Thymus (tissue), 14 donors: ENCODE measurements at places on chromosomes 2 and 18. TPM values are rescaled to one million over a fixed set of nuclear protein-coding genes. Genes with fewer than 3 reads are reported as not detected.

MC4R gene
- 0.33 TPM for total RNA-seq

SRD5A2 gene
- total RNA-seq, result 0.28 TPM

SLC19A3 gene
- 0.57 TPM for total RNA-seq

- H3K27ac ChIP-seq, result no peak overlapping the region
- no peaks in the 10 kb centered on the region for H3K4me1 ChIP-seq
- H3K36me3 ChIP-seq, result no peaks in the 10 kb centered on the region
- DNase-seq, result no peak
These were observed 44.3 kb upstream of the ZDBF2 start for GRCh38 chr2:206230060-206230762.

GRCh38 chr18:36589857-36590543 lies 238.8 kb downstream of the TPGS2 start:
- H3K27ac ChIP-seq, result peak overlapping the region; percentile 37
- H3K36me3 ChIP-seq, result no peaks in the 10 kb centered on the region
- H3K27me3 ChIP-seq, result no peaks in the 10 kb centered on the region
- H3K4me1 ChIP-seq, result no peaks in the 10 kb centered on the region

ARID5A gene
- total RNA-seq, result 18.9 TPM

NETO1 gene
- 0.33 TPM for total RNA-seq

- H3K4me3 ChIP-seq, result no peak overlapping the region
- H3K27ac ChIP-seq, result no peak overlapping the region
- no peak for DNase-seq
- no peaks in the 10 kb centered on the region for H3K36me3 ChIP-seq
- H3K27me3 ChIP-seq, result no peaks in the 10 kb centered on the region
- H3K4me1 ChIP-seq, result no peaks in the 10 kb centered on the region
These were observed 13.8 kb upstream of the DSC3 start for GRCh38 chr18:31056296-31056695.

DNA sequence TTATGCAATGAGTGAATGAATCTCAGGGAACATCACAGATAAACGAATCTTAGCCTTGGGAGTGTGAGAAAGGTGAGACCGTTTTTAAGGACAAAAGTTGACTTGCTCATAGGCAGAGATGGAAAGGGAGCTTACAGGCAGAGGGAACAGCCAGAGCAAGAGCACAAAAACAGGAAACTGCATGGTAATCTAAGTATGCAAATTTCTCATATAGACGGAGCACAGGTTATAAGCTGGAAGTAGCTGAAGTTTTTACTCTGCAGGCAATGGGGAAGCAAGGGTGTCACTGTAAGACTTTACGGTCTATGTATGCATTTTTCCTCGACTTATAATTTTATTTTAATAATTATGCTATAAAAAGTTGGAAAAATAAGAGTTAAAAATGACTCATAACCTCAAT lies 44.8 kb upstream of the STRN start:
- DNase-seq, result no peak
- H3K27ac ChIP-seq, result no peak overlapping the region
- peaks cover 2% of the 10 kb centered on the region for H3K4me1 ChIP-seq
- H3K36me3 ChIP-seq, result peaks cover 12% of the 10 kb centered on the region
- no peak overlapping the region for H3K4me3 ChIP-seq

DNA sequence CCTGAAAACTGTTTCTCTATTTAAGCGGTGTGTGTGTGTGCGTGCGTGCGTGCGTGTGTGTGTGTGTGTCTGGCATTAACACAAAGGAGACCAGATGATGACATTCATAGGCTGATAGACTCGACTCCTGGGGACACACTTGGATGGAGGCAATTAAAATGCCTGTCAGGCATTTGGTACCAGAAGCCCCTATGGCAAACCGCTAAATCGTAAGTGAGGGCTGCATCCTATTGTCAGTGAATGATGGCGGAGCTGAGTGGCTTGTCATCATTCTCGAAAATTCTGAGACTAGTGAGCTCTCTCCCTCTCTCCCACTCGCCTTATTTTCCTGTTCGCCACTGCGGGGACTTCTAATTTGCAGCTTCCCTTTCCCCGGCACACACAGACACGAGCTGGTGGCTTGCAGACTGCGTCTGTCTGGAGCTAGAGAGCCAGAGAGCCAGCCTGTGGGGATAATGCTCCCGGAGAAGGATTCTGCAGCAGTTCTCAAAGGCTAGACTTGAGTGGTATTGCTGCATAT lies 155.4 kb downstream of the MAP2 start:
- peak overlapping the region; percentile 3 for H3K4me3 ChIP-seq
- no peaks in the 10 kb centered on the region for H3K27me3 ChIP-seq
- H3K27ac ChIP-seq, result no peak overlapping the region
- DNase-seq, result no peak
- H3K4me1 ChIP-seq, result no peaks in the 10 kb centered on the region

DNA sequence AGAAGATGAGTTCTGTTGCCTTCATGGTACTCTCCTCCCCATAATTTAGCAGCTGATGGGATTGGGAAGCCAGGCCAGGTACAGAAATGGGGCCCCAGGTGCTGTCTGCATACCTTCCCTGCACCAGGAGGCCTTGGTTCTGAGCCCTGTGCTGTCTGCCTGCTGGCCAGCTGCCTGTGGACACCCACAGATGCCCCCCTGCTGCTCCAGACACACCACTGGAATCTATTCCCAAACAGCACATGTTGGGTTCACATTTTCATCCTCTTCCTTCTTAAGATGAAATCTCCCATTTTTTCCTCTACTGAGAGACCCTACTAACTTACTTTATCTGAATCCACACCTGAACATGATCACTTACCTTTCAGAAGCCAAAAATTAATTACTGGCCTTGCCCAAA lies 152.0 kb upstream of the CCDC68 start:
- H3K27ac ChIP-seq, result no peak overlapping the region
- no peak overlapping the region for H3K4me3 ChIP-seq
- no peak for DNase-seq
- H3K36me3 ChIP-seq, result no peaks in the 10 kb centered on the region
- no peaks in the 10 kb centered on the region for H3K4me1 ChIP-seq
- H3K27me3 ChIP-seq, result no peaks in the 10 kb centered on the region

DNA sequence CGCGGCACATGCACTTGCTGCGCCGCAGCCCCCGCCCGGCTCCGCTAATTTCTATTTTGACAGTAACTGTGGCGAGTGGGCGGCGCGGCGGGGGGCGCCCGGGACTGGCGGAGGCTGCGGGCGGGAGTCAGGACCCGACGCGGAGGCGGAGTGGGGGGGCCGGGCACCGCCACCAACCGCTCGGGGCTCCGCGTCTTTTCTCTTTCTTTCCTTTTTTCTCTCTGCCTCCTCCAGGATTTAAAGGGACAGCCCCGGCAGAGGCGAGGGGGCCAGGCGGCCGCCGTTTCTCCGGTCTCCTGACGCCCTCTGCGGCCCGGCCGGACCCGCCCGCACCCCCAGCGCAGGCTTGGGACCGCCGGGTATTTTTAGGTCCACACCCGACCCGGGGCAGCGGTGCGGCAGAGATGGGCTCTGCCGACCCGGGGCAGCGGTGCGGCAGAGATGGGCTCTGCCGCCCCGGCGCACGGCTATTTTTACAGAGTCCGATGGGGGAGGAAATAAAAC lies 460 bp upstream of the ZBTB7C start:
- H3K36me3 ChIP-seq, result no peaks in the 10 kb centered on the region
- peak overlapping the region; percentile 34 for H3K4me3 ChIP-seq
- H3K4me1 ChIP-seq, result peaks cover 5% of the 10 kb centered on the region
- H3K27me3 ChIP-seq, result peaks cover 65% of the 10 kb centered on the region

DNA sequence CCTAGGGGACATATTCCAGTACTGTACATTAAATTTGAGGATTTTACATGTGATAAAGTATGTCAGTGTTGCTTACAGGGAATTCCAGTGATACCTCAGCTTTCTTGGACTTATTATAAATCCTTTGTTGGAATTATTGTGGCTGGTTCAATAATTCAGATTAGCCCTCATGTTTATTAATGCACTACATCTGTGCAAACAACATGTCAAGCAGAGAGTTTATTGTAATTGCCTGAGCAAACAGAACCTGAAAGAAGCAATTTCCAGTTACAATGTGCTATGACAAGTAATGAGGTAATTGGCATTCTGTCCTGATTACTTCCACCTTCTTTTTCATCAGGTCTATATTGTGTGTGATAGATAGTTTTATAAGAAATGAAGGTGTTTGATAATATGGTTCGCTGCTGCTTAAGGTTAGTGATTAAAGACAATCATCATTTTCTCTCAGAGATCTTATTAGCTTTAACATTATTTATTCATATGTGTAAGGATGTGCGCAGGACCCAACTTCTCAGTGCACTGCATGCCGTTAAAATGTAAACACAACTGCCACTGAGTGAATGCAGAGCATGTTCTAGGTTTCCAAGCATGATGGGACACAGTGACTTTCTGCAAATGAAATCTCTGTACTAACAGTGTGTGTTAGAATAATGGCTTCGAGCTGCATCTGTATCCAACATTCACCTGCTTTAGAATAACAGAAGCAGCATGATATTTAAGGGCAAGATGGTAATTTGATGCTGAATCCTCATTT lies 973.7 kb upstream of the POU3F3 start:
- H3K36me3 ChIP-seq, result no peaks in the 10 kb centered on the region
- H3K4me3 ChIP-seq, result no peak overlapping the region
- no peaks in the 10 kb centered on the region for H3K27me3 ChIP-seq
- H3K4me1 ChIP-seq, result no peaks in the 10 kb centered on the region
- no peak for DNase-seq

DNA sequence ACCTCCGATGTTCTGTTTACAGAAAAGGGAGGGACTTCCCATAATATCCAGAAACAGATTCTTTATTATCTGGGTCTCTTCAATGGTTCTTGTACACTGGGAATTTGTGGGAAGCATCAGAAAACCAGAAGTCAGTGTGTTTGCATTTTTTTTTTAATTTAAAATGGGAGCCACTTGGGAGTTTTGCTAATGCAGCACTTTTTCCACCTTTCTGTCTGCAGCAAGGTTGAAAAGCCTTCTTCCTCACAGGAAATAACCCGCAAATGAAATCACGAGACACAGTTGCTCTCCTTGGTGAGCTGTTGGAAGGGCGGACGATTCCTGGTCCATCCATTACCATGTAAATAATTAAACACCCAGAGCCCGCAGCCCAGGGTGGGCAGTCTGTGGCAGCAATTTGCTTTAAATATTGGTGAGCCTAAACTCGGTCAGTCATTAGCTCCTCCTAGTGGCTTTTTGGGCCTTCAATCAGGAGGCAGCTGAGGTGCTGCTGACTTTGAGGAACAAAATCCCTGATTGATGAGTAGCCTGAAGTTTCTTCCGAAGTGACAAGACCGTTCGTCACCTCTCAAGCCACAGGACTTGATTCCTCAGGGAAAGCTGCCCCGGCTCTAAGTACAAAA lies 471.5 kb downstream of the EPHA4 start:
- no peak for DNase-seq
- no peak overlapping the region for H3K27ac ChIP-seq
- no peak overlapping the region for H3K4me3 ChIP-seq

GRCh38 chr2:110766291-110766690 lies 33.9 kb downstream of the ACOXL start:
- no peaks in the 10 kb centered on the region for H3K27me3 ChIP-seq
- no peak overlapping the region for H3K4me3 ChIP-seq
- DNase-seq, result no peak
- no peaks in the 10 kb centered on the region for H3K4me1 ChIP-seq

- H3K4me1 ChIP-seq, result no peaks in the 10 kb centered on the region
- H3K36me3 ChIP-seq, result no peaks in the 10 kb centered on the region
- H3K27me3 ChIP-seq, result no peaks in the 10 kb centered on the region
- no peak overlapping the region for H3K27ac ChIP-seq
These were observed 449.6 kb downstream of the SPAG16 start for GRCh38 chr2:213733893-213734292.

GRCh38 chr2:235716875-235717496 lies 223.1 kb downstream of the AGAP1 start:
- DNase-seq, result no peak
- H3K4me1 ChIP-seq, result no peaks in the 10 kb centered on the region
- no peaks in the 10 kb centered on the region for H3K36me3 ChIP-seq
- H3K4me3 ChIP-seq, result no peak overlapping the region
- H3K27ac ChIP-seq, result no peak overlapping the region
- no peaks in the 10 kb centered on the region for H3K27me3 ChIP-seq

DNA sequence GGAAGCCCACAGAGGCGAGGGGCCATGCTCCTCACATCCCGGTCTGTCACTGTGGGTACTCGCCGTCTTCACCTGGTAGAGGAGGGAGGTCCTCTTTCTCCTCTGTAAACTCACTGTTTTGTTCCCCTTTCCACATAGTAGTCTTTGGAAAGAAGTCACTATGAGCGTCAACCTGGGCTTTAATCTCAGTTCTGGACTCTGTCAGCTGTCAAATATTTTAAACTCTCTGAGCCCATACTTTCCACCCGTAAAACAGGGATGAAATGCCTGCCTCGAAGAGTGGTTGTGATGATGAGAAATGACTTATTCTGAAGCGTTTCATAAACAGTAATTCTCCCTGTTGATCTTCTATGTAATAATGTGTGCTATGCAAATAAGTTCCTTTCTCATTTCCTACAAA lies 547.1 kb upstream of the SOX11 start:
- no peak overlapping the region for H3K4me3 ChIP-seq
- no peak for DNase-seq
- no peak overlapping the region for H3K27ac ChIP-seq
- no peaks in the 10 kb centered on the region for H3K27me3 ChIP-seq
- H3K36me3 ChIP-seq, result no peaks in the 10 kb centered on the region

- DNase-seq, result no peak
- no peak overlapping the region for H3K4me3 ChIP-seq
- H3K27me3 ChIP-seq, result no peaks in the 10 kb centered on the region
- no peaks in the 10 kb centered on the region for H3K36me3 ChIP-seq
These were observed 79.5 kb downstream of the EPB41L3 start for GRCh38 chr18:5464251-5464650.
